ENCODE measurements at places on chromosomes 1 and 21. TPM values are rescaled to one million over a fixed set of nuclear protein-coding genes. Genes with fewer than 3 reads are reported as not detected.

The CD1E gene
- not detected for total RNA-seq

The CHRM3 gene
- 4.0 TPM for total RNA-seq

The LRRC3 gene
- total RNA-seq = 5.3 TPM

The MORN1 gene
- total RNA-seq = 4.7 TPM

The ADAMTS1 gene
- 265 TPM for total RNA-seq

The KRTAP8-1 gene
- total RNA-seq = not detected

The H6PD gene
- 65.4 TPM for total RNA-seq

The KCNQ4 gene
- 7.2 TPM for total RNA-seq

Data from aorta (tissue), 5 donors.